Calu3 (cell line): ENCODE measurements at places on chromosomes 3 and 15. TPM values are rescaled to one million over a fixed set of nuclear protein-coding genes. Genes with fewer than 3 reads are reported as not detected.

DNA sequence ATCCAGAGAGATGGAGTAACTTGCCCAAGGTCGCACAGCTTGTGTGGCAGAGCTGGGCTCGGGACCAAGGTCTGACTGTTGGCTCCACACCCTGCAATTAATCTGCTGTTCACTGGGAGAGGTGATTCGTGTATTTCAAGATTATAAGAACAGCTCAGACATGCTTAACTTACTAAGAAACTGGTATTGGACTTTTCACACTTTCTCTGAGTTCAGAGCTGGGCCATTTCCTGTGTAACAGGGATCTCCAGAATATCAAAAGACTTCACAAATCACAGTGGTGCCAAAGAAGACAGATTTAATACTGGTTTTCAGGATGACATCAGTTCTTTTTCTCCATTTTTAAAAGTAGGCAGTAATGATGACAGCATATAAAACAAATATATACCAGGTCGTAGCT, 156.8 kb upstream of the UBE2E1 start:
- no peak overlapping the region for H3K4me3 ChIP-seq
- H3K27me3 ChIP-seq: peaks cover 13% of the 10 kb centered on the region
- DNase-seq: no peak
- peaks cover 10% of the 10 kb centered on the region for H3K4me1 ChIP-seq

- H3K36me3 ChIP-seq: peaks cover 8% of the 10 kb centered on the region
- H3K4me1 ChIP-seq: no peaks in the 10 kb centered on the region
- no peak overlapping the region for H3K27ac ChIP-seq
- no peak overlapping the region for H3K4me3 ChIP-seq
These were observed 2.5 kb upstream of the FBN1 start for GRCh38 chr15:48647962-48648361.

DNA sequence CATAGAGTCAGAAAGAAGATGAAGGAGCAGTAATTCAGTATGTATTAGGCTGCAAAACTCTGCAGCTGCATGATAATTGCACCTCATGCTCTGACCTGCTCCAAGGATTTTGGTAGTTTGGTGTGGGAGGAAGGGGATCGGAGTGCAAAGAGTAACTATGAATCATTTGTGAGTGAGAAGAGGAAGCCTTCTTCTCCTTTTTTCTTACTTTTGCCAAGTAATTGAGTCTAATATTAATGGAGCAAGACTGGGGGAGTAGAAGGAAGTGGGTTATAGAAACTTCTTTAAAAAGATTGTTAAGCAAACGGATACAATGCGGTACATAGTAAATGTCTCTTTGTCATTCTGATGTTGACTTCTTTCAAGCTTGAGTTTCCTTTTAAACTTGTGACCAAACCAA, 276.5 kb downstream of the EDEM1 start:
- peaks cover 9% of the 10 kb centered on the region for H3K27me3 ChIP-seq
- no peak overlapping the region for H3K27ac ChIP-seq
- H3K4me3 ChIP-seq: no peak overlapping the region
- no peaks in the 10 kb centered on the region for H3K4me1 ChIP-seq
- no peaks in the 10 kb centered on the region for H3K36me3 ChIP-seq
- DNase-seq: no peak

GRCh38 chr3:125213946-125214542, 1.5 kb upstream of the SLC12A8 start:
- peaks cover 19% of the 10 kb centered on the region for H3K36me3 ChIP-seq
- H3K27ac ChIP-seq: peak overlapping the region; percentile 29
- H3K4me1 ChIP-seq: peaks cover 28% of the 10 kb centered on the region
- H3K27me3 ChIP-seq: no peaks in the 10 kb centered on the region
- DNase-seq: no peak

DNA sequence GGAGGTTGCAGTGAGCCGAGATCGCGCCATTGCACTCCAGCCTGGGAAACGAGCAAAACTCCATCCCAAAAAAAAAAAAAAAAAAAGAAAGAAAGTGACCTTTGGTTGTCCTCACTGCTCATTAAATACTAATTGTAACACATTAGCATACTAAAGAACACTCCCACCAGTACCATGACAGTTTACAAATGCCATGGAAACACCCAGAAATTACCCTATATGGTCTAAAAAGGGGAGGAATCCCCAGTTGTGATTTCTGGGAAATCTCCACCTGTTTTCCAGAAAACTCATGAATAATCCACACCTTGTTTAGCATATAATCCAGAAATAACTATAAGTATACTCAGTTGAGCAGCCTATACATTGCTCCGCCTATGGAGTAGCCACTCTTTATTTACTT, 23.5 kb upstream of the INO80 start:
- H3K4me1 ChIP-seq: no peaks in the 10 kb centered on the region
- H3K27ac ChIP-seq: no peak overlapping the region
- H3K27me3 ChIP-seq: no peaks in the 10 kb centered on the region
- no peak for DNase-seq

Gene LRTM1
- total RNA-seq: not detected in 2 replicates
